Stimulated activated CD8-positive, alpha-beta memory T cell treated with anti-CD3 and anti-CD28 coated beads, Interleukin-4, amount 100 ng/mL, for 24 hours (primary cell): ENCODE measurements at places on chromosomes 6 and 20.
A peak's percentile ranks its signal among the peaks of the same experiment; 100 is the strongest.

DNA sequence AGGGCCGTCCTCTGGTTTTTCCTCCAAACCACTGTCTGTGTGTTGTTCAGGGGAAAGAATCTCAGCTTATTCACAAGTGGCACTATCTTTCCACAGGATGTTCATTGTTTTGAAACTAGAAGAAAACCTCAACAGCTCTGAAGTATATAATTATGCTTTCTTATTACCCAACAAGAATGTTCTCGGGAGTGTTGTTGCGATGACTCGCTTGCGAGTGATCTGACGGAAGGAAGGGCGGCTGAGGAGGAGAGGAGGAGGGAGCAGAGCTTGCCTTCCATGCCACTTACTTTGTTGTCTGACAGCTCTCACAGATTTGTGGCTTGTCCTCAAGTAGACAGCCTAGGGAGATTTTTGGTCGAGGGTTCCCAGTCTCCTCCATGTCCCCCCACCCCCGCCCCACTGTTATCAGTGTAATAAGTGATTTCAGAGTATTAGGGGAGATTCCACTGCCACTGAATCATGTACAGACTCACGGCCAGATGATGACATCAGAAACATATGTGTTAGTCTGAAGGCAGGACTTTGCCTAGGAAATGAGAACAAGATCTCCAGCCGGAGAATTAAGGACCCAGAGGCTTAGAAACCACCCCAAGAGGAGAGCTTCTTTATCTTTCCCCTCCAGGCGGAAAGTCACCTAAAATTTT lies 80.7 kb upstream of the CCN6 start:
- DNase-seq, result peak; percentile 22

DNA sequence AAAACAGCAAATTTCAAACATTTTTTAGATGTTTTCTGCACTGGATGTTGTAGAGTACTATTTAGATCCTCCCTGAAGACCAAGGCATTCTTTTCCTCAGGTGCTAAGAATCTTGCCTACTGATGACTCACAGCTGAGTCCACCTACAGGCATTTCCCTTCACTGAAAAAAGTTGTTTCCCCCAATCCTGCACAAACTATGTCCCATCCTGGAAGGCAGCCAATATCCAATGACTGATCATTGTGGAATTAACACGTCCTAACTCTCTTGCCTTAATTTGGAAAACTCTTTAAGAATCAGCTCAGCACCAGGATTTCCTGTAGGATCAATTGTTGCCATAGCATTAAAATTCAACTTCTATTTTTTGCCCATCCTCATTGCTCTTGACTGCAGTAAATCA lies 268.4 kb upstream of the IRAK1BP1 start:
- no peak for DNase-seq

DNA sequence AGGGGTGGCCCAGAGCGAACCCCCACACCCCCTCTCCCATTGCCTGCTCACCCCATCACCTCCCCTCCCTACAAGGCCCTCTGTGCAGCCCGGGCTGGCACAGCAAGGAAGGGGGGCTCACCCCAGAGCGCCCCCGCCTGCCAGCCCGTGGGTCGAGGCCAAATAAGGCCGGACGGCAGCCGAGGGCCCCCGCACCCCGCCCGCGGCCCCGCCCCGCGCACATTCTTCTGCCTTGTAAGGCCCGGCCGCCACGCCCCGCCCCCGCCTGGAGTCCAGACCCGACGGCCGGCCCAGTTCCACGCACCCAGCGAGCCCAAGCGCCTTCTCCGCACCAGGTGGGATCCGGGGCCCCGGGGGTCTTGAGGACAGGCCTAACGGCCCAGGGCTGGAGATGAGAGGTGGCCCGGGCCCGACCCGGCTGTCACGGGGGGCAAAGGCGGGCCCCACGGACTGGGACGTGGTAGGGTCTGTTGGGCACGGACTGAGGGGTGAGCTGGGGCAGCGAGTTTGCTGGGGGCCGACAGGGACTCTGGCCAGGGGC lies at the start of gene MYL9:
TSS of gene MYL9 (plus strand) at position 293 of the 541 bp plus-strand sequence. CDS start 3,366 bp downstream, outside the sequence.
- DNase-seq, result no peak

GRCh38 chr6:116290799-116291198 lies 11.1 kb upstream of the TSPYL1 start:
- DNase-seq, result no peak

DNA sequence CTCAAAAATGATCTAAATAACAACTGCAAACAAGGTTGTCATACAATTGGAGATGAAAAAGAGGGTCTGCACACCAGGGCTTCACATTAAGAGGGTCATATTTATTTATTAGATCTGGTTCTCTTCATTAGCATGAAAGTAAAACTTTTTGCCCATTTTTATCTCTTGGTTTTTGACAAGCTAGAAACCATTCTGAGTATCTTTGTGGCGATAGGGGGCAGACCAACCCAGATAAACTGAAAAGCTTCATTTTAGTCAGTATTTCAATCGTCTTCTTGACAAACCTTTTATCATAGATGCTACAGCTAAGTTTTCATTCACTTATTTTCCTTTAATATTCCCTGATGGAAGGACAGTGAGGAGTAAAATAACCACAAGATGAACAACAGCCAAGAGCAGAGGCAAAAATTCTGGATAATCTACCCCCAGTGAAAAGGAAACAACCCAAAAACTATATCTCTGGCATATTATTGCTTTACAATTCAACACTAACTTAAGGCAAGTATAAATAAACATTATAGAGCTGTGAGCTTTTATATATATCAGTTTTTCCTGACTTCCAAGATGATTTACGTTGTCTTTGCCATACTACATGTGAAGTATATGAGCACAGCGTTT lies 45.2 kb downstream of the THEMIS start:
- peak; percentile 22 for DNase-seq
